ENCODE measurements at places on chromosomes 12 and 14. TPM values are rescaled to one million over a fixed set of nuclear protein-coding genes. Genes with fewer than 3 reads are reported as not detected.

The MIPOL1 gene
- total RNA-seq = 3.0 TPM

The PLA2G1B gene
- total RNA-seq = not detected

The LRIG3 gene
- 5.1 TPM for total RNA-seq

The PRPH gene
- 1.5 TPM for total RNA-seq

The RHOJ gene
- total RNA-seq = not detected

The LMNTD1 gene
- not detected for total RNA-seq

The MIS18BP1 gene
- total RNA-seq = 28.8 TPM

The SLC8A3 gene
- not detected for total RNA-seq

The CCDC175 gene
- not detected for total RNA-seq

The CD163 gene
- total RNA-seq = not detected

The ADAM21 gene
- total RNA-seq = not detected

The PRIM1 gene
- 25.2 TPM for total RNA-seq

The PLBD1 gene
- 5.9 TPM for total RNA-seq

The DDN gene
- 0.81 TPM for total RNA-seq

The SRGAP1 gene
- 11.1 TPM for total RNA-seq

The OTUB2 gene
- 3.0 TPM for total RNA-seq

The FAIM2 gene
- not detected for total RNA-seq

The NEUROD4 gene
- total RNA-seq = not detected

The ASCL1 gene
- not detected for total RNA-seq

The CACNA1C gene
- total RNA-seq = 0.09 TPM

The TAS2R7 gene
- not detected for total RNA-seq

The SLC4A8 gene
- total RNA-seq = 1.7 TPM

The PLEKHG7 gene
- not detected for total RNA-seq

The ZC2HC1C gene
- 4.1 TPM for total RNA-seq

The GALNT8 gene
- not detected for total RNA-seq

The EXOC3L4 gene
- total RNA-seq = 1.4 TPM

The MLXIP gene
- total RNA-seq = 35.5 TPM

The PRH1 gene
- 2.8 TPM for total RNA-seq

Data from A549 treated with Mapracorat at 1 μM for 4 hours (cell line).